ENCODE measurements at places on chromosomes 3 and 15.

- DNase-seq = no peak
Observed at GRCh38 chr15:38650384-38650783, 85.8 kb upstream of the RASGRP1 start.

- DNase-seq = no peak
Observed at GRCh38 chr15:100901296-100901695, 17.9 kb upstream of the LRRK1 start.

GRCh38 chr3:58009749-58010535 is 1.7 kb downstream of the FLNB start:
- no peak for DNase-seq

- no peak for DNase-seq
Observed at GRCh38 chr3:112804021-112804420, 42.6 kb downstream of the CD200R1L start.

Measured in SIG-M5 (cell line).